ENCODE measurements at places on chromosomes 3 and 15.
A peak's percentile ranks its signal among the peaks of the same experiment; 100 is the strongest.

- DNase-seq = no peak
These were observed 19.1 kb downstream of the UBE2E1 start for GRCh38 chr3:23824699-23825444.

DNA sequence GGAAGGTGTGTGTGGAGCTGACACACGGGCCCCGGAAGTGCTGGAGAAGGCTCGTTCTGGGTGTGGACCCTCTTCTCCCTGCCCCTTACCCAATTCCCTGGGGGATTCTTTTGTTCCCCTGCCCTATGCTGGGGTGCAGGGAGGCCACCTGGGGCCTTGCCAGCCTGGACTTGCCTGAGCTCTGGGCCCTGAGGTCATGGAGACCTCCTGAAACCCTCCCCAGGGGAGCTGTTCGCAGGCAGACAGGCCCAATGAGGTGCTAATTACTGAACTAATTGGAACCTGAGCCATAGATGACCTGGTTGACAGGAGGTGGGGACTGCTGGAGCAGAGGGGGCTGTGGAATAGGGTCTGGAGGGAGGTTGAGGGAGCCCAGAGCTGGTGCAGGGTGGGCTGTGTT, 9.4 kb upstream of the C15orf39 start:
- no peak for DNase-seq

GRCh38 chr3:3027976-3028567, 82.1 kb downstream of the IL5RA start:
- no peak for DNase-seq

DNA sequence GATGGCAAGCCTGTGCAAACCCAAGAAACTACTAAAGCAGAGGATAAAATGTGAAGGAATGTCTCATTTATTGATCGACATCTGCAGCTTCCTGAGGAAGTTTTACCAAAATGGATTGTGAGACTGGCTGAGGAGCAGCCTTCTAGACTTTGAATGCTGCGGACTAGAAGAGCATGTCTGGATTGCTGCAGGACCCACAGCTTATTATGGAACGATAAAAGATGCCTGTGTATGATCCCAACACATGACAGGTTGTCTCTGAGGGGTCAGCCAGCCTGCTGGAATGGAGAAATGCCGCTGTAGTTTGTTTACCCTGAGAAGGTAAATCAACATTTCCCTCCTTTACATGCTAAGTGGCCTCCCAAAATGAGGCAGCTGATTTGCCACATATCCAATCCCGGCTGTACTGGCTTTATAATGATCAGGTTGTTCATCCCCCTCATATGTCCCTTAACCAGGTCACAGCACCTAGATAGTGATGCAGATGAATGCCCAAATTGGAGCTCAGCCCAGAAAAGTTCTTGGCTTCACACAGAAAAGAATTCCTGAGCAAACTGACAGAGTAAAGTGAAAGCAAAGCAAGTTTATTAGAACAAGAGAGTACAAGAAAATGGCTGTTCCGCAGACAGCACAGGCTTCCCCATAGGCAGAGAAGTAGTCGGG, 63.9 kb downstream of the IL12A start:
- no peak for DNase-seq

GRCh38 chr3:85574006-85574705, 615.4 kb downstream of the CADM2 start:
- DNase-seq = no peak

DNA sequence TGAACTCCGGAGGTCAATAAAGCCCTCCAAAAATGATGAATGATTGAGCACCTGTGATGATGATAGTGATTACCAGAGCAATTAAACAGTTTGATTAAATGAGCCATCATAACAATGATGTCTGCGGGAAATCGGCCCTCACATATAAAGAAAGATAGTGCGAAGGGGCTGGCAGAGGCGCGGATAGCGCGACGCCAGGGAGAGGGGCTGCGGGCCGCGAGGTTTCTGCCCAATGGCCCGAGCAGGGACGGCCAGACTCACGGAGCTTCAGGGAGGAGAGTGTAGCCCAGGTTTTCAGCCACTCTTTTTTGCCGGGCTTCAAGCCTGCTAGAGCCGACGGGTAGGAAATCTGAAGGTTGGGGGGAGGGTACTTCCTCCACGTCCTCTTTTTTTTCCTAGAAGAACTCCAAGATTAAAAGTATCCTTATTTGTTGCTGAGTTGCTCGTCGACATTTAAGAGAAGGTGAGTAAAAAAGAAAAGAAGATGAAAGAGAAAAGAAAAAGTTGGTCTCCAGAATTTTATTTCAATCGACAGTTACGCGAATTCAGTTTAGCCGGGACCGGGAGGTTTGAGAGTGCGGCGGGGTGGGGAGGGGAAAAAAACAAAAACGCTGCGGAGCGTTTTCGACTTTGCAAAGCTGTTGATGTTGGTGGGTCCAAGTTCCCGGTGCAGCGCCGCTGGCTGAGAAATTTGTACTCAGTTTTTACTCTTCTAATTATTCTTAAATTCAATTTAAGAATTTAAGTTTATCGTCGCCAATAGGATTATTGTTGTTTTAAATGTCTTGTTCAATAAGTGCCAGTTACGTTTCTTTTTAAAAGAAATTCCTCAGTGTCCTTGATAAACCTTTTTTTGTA, 2.2 kb upstream of the MEIS2 start:
- DNase-seq = peak; percentile 55

- peak; percentile 48 for DNase-seq
These were observed 26.1 kb downstream of the TAMM41 start for GRCh38 chr3:11820531-11821041.

- no peak for DNase-seq
These were observed 67.8 kb downstream of the RAB11A start for GRCh38 chr15:65937054-65937453.
